ENCODE measurements at places on chromosomes 3 and 15.

DNA sequence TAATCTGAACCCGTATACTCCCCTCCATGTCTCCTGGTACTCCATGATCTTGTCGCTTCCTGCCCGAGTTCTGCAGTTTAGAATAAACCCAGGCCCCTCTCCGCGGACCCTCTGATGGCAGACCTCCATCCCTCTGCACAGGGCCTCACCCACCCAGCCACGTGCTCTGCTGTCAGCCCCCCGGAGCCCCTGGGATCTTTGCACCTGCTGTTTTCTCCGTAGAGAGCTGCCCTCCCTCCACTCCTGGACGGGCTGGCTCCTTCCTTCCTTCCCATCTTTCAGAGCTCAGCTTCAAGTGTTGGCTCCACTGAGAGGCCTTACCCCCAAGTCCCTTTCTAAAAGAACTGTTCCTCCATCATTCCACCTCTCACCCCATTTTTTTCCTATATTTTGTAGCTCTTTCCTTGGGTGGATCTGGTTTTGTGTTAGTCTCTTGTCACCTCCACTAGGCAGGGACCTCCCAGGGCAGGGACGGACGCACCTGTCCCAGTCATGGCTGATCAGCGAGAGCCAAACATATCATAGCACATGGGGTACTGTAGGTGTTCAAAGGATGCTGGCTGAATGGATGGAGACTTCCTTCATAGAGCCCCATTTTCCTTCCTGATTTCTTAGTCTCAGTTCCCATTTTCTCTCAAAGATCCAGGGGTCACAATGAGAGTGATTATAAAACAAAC lies 106.6 kb downstream of the VGLL4 start:
- DNase-seq, result no peak

GRCh38 chr15:96166223-96167200 lies 164.0 kb upstream of the NR2F2 start:
- no peak for DNase-seq

GRCh38 chr3:58183221-58183620 lies 27.6 kb downstream of the DNASE1L3 start:
- no peak for DNase-seq

- no peak for DNase-seq
These were observed 92.6 kb downstream of the LEKR1 start for GRCh38 chr3:156918746-156919145.

DNA sequence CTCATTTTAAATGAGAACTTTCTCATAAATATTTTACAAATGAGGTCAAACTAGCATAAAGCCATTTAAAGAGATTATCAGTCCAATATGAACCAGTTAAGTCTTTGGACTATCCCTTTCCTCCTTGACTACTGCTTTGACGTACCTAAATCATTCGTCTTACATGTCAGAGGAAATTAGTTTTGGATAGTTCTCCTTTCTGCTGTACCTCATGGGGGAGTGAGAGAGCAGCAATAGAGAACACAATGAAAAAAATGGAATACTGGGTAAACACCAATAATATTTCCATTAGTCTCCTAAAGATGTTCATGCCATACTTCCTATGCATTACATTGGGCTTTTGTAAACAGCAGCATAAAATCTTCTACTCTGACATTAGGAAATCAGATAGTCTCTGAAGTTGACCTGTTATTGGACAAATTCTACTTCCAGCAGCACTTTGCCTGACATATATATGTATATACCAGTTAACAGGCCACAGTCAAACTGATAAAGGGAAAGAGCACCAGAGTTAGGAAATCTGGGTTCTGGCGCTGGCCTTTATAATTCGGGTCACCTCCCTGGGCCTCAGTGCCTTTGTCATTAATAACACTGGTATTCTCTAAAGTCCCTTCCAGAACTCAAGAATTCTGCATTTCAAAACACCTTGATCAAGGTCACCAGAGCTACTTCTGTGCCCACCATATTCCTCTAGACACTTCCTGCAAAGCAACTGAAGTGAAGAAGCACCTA lies 26.8 kb downstream of the TIMMDC1 start:
- DNase-seq, result no peak

- no peak for DNase-seq
These were observed 159.4 kb upstream of the GBE1 start for GRCh38 chr3:81920816-81921215.

Data from NCI-H510A (cell line).